ENCODE measurements at places on chromosomes 4 and X.

GRCh38 chr4:114599231-114599902, 760 bp downstream of the UGT8 start:
- DNase-seq, result no peak

- DNase-seq, result no peak
Observed at GRCh38 chr4:164779811-164780216, 25.9 kb downstream of the SMIM31 start.

DNA sequence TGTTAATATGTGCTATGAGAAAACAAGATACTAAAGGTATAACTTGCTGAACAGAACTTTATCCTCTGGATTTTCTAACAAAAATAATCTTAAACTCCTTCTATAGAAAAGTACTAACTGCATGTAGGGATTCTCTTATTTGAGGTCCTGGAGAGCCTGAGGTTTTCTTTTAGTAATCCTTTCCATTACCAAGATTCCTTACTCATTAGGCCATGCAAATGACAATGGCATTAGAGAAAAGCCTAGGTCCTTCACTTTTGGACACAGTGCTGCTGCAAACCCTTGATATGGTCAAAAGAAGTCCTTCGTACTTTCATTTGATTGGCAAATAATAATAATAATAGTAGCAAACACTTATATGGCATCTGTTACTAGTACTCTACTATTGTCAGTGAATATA, 3.2 kb downstream of the MMRN1 start:
- no peak for DNase-seq

GRCh38 chr4:183118585-183118984, 19.5 kb downstream of the WWC2 start:
- no peak for DNase-seq

GRCh38 chrX:12955882-12956703, 18.8 kb upstream of the TMSB4X start:
- no peak for DNase-seq

- no peak for DNase-seq
Observed at GRCh38 chr4:176988226-176988625, 195.5 kb upstream of the VEGFC start.

DNA sequence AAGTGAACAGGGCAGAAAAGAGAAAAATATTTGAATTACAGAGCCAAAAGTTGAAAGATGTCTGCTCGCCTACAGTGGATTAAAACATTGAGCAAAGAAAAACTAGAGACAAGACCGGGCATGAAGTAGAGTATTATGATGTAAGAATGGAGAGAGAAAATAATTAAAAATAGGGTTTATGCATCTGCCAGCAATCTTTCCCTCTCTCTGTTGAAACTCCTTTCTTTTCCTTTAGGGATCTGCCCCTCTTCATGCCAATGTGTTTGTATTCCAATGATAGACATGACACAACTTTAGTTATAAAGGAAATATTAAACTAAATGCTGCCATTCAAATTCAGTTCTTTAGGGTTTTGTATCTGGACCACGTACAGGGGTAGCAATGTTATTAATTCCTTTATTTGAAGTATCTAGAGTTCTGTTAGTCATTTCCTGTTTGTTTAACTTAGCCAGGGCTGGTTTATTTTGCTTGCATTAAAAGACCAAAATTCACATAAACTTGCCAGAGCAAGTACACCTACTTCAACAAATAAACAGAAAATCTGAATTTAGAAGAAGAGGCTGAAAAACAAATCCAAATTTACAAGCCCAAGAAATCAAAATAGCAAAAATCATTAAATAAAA, 202.6 kb downstream of the SPOCK3 start:
- DNase-seq, result no peak

DNA sequence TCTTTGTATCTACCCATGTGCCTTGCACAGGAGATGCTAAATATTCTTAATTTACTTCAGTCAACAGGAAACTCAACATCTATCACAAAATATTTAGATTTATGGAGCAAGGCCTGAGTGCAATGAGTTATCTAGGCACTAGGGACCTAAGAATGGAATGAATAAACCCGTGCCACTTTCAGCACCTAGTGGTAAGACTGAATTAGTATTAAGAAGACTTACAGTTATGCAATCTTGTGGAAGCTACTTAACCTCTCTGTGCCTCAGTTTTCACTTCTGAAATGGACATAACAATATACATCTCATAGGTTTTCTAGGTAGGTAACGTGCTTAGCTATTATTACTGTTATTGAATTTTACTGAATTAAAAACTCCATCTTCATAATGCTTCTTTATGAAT, 144.6 kb upstream of the MAP3K15 start:
- no peak for DNase-seq

- DNase-seq, result no peak
Observed at GRCh38 chr4:139950568-139950967, 203.4 kb downstream of the MAML3 start.

GRCh38 chr4:187416216-187416615, 579.4 kb upstream of the ZFP42 start:
- no peak for DNase-seq

GRCh38 chr4:166501941-166502382, 628.9 kb downstream of the TLL1 start:
- DNase-seq, result no peak

- no peak for DNase-seq
Observed at GRCh38 chrX:22594766-22595165, 322.1 kb downstream of the CBLL2 start.

DNA sequence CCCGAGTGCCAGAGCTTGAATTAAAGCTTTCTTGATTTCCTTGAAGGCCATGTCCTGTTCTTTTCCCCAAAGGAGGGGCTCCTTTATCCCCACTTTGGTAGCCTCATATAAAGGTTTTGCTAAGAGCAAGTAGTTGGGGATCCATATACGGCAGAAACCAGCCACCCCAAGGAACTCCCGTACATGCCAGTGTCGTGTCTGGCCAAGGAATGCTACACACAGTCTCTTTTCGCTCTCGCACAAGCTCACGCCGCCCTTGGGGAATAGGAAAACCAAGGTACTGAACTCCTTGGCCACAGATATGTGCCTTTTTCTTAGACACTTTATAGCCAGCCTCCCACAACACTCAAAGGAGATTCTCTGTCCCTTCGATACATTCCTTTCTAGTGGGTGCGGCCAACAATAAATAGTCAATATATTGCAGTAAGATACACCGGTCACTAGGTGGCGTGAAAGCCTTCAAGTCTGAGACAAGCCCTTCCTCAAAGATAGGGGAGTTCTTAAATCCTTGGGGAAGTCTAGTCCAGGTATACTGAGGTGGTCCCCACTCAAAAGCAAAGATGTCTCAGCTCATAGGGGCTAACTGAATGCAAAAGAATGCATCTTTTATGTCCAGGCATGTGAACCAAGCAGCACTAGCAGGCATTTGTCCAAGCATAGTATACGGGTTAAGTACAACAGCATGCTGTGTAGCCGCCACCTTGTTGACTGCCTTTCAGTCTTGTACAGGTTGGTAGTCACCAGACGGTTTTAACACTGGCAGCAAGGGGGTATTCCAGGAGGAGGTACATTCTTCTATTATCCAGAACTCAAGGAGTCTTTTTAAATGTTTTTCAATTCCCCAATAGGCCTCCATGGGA, 57.8 kb upstream of the XAGE1B start:
- no peak for DNase-seq

- DNase-seq, result no peak
Observed at GRCh38 chrX:118621081-118621759, 106.2 kb upstream of the IL13RA1 start.

GRCh38 chr4:11590132-11590531, 161.4 kb upstream of the HS3ST1 start:
- DNase-seq, result no peak

DNA sequence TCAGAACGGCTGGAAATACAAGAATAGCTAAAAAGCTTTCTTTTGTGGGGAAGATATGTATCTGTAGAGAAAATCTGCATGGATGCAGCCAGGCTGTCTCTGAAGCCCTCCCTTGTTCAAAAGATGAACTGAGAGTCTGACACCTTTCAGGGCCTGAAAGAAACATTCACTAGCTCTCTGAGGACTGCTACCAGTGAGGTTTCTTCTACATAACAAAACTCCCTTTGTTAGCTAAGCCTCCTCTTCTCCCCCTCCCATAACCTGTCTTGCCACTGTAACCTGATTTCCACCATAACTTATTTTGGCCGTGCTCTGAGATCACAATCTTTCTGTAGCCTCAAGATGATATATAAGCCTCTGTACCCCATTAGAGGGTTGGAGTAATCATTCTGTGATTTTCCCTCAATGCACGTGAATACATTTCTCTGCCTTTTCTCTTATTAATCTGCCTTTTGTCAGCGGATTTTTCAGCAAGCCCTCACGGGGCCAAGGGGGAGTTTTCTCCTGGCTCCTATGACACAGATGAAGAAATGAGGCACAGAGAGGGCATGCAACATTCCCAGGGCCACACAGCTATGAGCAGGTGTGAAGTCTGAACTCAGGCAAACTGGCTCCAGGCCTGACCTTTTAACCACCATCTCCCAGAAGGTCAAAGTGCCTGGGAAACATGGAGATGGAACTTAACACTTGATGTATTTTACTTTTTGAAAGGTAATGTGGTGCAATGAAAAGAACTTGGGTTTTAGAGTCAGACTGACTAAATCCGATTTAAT, 161.6 kb upstream of the PRDX4 start:
- no peak for DNase-seq

DNA sequence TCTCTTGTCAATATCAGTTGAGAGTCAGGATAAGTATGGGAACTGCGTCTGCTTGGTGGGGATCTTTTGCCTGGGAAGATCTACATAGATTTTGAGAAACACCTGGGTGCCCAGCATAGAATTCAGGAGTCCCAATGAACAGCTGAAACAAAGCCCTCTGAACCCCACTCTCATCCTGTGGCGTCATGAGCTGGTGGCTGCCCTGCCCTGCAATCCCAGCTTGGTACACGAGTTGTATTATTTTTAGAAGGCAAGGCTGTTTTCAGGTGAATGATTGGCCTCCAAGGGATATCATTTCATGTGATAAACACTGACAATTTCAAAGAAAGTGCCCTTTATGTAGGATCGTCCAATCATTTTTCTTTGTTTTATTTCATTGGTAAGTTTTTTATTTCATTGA, 60.8 kb downstream of the HCCS start:
- no peak for DNase-seq

- DNase-seq, result no peak
Observed at GRCh38 chr4:119810001-119810400, 181.4 kb upstream of the PDE5A start.

- DNase-seq, result no peak
Observed at GRCh38 chr4:844752-845232, 18.9 kb upstream of the CPLX1 start.

GRCh38 chr4:152684007-152684406, 4.2 kb upstream of the TMEM154 start:
- no peak for DNase-seq

- no peak for DNase-seq
Observed at GRCh38 chrX:148043271-148043855, 62.2 kb downstream of the FMR1NB start.

DNA sequence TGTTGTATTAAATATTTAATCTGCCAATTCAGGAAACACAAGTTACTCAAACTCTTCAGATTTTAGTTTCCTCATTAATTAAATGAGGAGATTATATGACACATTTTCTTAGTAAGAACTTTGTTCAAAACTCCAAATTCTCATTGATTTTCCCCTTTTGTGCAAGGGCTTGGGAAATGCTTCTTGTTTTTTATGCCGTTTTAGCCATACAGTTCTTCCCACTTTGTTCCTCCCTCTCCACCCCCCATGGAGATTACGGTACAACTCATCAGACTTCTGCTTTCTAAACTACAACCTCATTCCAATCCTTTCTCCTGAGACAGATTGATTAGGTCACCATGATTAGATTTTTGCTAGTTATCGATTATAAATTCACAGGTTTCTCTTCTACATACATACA, 10.9 kb upstream of the BBS7 start:
- no peak for DNase-seq

DNA sequence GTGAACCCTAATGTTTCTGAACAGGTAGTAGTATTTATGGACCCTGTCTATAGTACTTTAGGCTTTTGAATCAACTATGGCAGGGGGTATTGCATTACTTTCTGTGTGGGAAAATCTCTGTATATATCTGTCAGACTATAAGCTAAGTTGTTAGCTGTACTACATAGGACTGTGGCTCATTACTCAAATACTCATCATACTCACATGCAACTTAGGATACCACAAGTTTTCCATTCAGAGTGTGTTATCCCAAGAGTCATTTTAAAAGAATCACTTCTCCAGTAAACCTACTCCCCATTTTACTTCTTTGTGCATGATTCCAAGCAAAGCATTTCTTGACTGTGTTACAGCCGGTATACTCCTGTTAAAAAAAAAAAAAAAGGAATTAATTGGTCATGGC, 95.6 kb downstream of the PHOX2B start:
- DNase-seq, result no peak

GRCh38 chr4:180567080-180567479, 1676.1 kb upstream of the TENM3 start:
- no peak for DNase-seq

DNA sequence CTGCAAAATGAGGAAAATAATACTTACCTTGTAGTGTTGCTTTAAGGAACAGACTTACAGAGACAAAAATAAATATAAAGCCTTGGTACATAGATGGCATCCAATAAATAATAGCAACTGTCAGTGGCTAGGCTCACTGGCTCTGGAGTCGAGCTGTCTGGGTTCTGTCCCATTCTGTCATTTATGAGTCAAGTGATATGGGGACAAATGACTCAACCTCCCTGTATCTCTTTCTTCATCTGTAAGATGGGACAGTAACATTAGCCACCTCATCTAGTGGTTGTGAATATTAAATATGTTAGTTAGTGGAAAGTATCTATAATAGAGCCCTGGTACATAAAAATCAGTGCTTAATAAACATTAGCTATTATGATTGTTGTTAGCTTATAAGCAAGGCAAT, 16.7 kb upstream of the GATB start:
- DNase-seq, result no peak

GRCh38 chr4:184074677-184075388, 142.8 kb downstream of the ENPP6 start:
- no peak for DNase-seq

- no peak for DNase-seq
Observed at GRCh38 chrX:107777536-107777832, at the start of gene NCBP2L. NCBP2L (plus strand) TSS chrX:107777733; CDS start chrX:107794221, 16,488 bp downstream.

DNA sequence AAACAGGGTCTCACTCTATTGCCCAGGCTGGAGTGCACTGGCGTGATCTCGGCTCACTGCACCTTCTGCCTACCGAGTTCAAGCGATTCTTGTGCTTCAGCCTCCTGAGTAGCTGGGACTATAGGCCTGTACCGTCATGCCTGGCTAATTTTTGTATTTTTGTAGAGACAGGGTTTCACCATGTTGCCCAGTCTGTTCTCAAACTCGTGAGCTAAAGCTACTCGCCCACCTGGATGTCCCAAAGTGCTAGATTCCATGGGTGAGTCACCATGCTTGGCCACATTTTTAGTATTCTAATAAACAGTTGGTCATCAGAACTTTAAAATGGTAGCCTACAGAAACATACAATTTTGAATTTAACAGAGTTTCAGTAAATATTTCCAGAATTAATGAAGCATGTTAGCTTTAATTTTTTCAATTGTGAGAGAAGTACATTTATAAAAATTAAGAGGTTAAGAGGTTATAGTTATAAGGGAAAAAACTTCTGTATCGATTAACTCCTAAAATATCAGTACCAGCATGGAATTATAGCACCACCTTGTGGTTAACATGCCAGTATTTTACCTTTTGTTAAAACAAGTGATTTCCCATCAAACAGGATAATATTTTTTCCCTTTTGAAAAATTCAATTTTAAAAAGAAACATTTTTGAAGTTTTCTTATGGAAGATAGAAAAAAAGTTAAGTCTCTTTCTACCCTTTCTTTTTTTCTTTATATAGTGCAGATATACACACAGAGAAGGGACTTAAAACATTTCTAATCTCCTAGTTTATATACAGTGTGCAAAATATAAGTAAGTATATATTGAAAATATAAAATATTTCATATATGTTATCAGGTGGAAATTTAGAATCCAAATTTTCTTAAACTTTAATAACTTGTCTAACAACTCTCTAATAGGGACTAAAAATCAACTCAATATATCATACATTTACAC, 35.4 kb downstream of the CEP44 start:
- no peak for DNase-seq

All from stimulated activated CD8-positive, alpha-beta memory T cell treated with anti-CD3 and anti-CD28 coated beads, Interleukin-15, amount 100 ng/mL, for 24 hours (primary cell).